ENCODE measurements at places on chromosomes 3 and 15. TPM values are rescaled to one million over a fixed set of nuclear protein-coding genes. Genes with fewer than 3 reads are reported as not detected.

DNA sequence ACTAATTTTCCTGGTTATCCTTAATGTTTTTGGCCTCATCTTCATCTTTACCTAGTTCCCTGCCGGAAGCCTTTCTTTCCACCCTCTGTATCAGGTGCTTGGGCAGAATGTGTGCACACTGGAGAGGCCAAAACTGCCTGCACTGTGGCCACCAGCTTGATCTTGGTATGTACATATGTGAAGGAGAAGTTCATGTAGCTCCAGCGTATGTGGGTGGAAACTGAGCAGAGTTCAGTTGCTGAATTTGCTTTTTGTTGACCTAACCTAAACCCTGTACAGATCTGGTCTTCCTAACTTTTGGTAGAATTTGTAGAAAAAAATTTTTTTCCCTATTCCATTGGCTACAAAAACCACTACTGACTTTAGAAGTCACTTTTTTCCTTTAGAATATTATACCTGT is 65.9 kb upstream of the IGSF10 start:
- H3K27ac ChIP-seq, result peak overlapping the region; percentile 60
- no peaks in the 10 kb centered on the region for H3K36me3 ChIP-seq
- H3K4me1 ChIP-seq, result no peaks in the 10 kb centered on the region

DNA sequence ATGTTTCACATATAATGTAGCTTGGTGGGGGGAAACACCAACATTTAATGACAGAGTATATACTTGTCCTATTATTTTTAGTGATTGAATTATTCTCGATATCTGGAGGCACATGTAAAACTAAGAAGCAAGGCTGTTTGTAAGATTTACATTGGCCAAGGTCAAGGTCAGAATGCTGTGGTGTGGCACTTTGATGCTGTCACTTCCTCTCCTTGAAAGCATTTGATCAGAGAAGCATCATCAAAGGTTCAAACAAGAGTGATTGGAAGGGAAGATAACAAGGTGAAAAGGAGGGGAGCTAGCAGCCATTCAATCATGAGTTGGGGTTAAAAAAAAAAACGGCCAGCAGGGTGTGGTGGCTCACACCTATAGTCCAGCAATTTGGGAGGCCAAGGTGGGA is 26.4 kb downstream of the RTF1 start:
- H3K4me3 ChIP-seq, result no peak overlapping the region
- H3K27me3 ChIP-seq, result no peaks in the 10 kb centered on the region
- DNase-seq, result no peak
- H3K4me1 ChIP-seq, result no peaks in the 10 kb centered on the region
- H3K36me3 ChIP-seq, result peaks cover 11% of the 10 kb centered on the region

DNA sequence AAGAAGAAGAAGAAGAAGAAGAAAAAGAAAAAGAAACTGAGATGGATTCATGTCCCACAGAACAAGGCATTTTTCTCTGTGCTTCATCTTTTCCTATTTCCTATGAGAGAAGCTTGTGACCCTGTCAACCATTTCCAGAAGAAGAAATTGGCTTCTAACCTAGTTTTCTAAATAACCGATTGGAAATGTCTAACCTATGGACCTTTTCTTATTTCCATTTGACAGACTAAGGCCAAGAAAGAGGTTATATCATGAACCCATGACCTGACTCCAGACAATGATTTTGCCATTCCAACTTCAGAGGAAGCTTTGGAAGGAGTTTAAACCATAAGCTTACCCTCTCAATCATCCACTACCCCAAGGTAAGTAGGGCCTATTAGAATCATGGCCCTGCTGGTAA is 16.3 kb upstream of the CSRNP1 start:
- no peak for DNase-seq
- no peaks in the 10 kb centered on the region for H3K27me3 ChIP-seq
- H3K4me1 ChIP-seq, result no peaks in the 10 kb centered on the region
- no peaks in the 10 kb centered on the region for H3K36me3 ChIP-seq
- H3K27ac ChIP-seq, result no peak overlapping the region

- DNase-seq, result no peak
- H3K27ac ChIP-seq, result no peak overlapping the region
- no peaks in the 10 kb centered on the region for H3K4me1 ChIP-seq
- no peaks in the 10 kb centered on the region for H3K36me3 ChIP-seq
- H3K4me3 ChIP-seq, result no peak overlapping the region
These were observed 712.3 kb upstream of the LMCD1 start for GRCh38 chr3:7789324-7789723.

- no peak for DNase-seq
- H3K36me3 ChIP-seq, result no peaks in the 10 kb centered on the region
- no peak overlapping the region for H3K4me3 ChIP-seq
- H3K27me3 ChIP-seq, result no peaks in the 10 kb centered on the region
- H3K27ac ChIP-seq, result no peak overlapping the region
These were observed 122.2 kb upstream of the SLC24A5 start for GRCh38 chr15:47998619-47999019.

CCR5 gene
- polyA plus RNA-seq, result 0.17 TPM

DNA sequence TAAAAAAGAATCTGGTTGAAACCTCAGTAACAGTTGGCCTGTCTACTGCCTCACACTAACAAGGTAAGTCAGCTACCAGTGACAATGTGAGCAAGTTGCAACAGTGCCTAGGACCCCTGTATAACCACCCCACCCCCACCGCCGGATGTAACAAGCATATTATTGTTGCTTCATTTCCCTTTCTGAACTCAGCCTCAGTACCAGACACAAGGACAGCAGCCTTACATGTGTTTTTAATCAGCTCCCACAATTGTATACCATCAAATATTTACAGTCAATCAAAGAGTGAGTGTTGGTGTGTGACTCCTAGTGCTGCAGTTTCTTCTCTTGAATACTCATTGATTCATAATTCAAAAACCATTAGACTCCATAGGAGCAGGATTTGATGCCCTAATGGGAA is 96.4 kb downstream of the PYDC2 start:
- peaks cover 3% of the 10 kb centered on the region for H3K27me3 ChIP-seq
- no peak for DNase-seq
- H3K4me1 ChIP-seq, result no peaks in the 10 kb centered on the region
- H3K27ac ChIP-seq, result no peak overlapping the region
- no peak overlapping the region for H3K4me3 ChIP-seq
- H3K36me3 ChIP-seq, result no peaks in the 10 kb centered on the region

DNA sequence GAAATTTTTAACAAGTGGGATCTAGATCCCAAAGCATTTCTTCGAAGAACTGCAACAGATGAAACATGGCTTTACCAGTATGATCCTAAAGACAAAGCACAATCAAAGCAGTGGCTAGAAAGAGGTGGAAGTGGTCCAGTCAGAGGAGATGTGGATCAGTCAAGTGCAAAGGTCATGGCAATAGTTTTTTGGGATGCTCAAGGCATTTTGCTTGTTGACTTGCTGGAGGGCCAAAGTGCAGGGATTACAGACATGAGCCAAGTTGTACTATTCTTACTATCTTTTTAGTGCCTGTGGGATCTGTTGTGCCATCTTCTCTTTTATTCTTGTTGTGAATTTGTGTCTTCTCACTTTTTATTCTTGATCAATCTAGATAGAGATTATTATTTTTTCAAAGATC is 82.0 kb downstream of the REC114 start:
- peaks cover 20% of the 10 kb centered on the region for H3K27me3 ChIP-seq
- H3K4me3 ChIP-seq, result no peak overlapping the region
- H3K27ac ChIP-seq, result no peak overlapping the region
- H3K4me1 ChIP-seq, result no peaks in the 10 kb centered on the region

LRRC49 gene
- not detected for polyA plus RNA-seq

DNA sequence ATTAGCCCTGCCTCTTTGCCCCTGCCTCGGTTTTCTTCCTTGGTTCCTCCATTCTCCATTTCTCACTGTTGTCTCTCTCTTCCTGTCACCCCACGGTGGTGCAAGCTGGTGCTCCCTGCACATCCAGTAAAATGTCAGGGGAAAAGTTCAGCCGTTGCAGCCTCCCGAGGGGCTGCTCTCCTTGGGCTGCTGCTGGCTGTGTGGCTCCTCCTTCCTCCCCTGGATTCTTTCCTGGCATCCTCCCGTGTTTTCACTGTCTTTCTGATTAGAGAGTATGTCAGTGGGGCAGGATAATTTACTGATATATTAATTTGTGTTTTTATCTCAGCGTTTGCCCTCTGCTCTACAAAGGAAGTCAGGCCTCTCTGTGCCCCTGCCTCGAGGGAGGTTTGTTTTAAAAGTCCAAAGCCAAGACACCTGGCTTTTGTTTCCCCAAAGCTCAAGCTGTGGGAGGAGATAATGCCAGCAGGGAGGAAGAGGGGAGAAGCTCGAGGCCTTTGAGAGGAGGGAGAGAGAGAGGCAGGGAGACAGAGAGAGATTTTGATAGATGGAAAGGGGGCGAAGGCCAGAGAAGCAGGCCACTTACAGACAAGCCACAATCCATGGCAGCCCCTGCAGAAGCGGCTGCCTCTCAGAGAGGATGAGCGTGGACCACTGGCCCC is 150.3 kb upstream of the NR2F2 start:
- no peak overlapping the region for H3K27ac ChIP-seq
- no peaks in the 10 kb centered on the region for H3K36me3 ChIP-seq
- H3K4me1 ChIP-seq, result no peaks in the 10 kb centered on the region
- H3K4me3 ChIP-seq, result no peak overlapping the region
- no peak for DNase-seq
- no peaks in the 10 kb centered on the region for H3K27me3 ChIP-seq

DNA sequence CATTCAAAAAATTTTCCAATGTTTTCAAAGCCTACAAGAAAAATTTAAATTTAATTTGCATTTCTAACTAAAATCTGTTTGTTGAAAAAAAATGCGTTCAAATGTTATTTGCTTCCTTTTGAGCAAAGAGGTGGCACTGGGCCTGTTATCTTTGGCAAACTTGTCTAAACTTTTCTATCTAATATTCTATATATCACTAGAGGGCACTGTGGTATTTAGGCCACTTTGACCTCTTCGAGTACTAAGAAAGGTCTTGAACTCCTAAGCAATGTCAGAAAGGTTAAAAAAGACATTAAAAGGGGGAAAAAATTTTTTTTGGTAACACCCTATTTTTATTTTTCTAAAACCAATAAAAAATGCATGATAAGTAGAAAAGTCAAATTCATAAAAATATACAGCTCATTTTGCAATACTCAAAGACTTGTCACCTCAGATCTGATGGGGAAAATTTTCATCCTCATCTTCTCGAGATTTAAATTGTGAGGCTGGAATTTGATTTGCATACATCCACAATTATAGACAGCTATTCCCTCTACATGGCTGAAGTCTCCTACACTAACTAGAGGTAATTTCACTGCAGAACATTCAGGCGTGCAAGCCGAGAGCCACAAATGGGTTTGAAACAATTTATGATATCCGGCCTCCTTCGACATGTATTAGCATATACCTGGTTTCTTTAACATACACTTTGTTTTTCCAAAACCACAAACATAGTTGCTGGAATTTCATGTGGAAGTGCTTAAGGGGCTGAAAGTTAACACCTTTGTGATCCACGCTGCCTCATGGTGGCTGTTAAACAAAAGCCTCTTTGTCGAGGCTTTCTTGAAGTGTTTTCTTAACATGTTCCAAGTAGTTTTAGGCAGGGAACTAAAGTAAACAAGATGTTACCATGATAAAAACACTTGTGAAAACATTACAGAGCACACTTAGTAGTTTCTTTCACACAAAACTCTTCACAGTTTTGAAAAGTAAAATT is 576.4 kb downstream of the FOXP1 start:
- peaks cover 58% of the 10 kb centered on the region for H3K4me1 ChIP-seq
- H3K4me3 ChIP-seq, result no peak overlapping the region
- H3K27me3 ChIP-seq, result no peaks in the 10 kb centered on the region
- H3K36me3 ChIP-seq, result no peaks in the 10 kb centered on the region
- H3K27ac ChIP-seq, result peak overlapping the region; percentile 92
- peak; percentile 47 for DNase-seq

- H3K4me1 ChIP-seq, result peaks cover 18% of the 10 kb centered on the region
- H3K27ac ChIP-seq, result no peak within 1 kb of the TSS
- H3K27me3 ChIP-seq, result peaks cover 74% of the 10 kb centered on the region
These were observed at the start of gene VWA5B2 for GRCh38 chr3:184229394-184230080. VWA5B2 (plus strand) TSS chr3:184229585; CDS start chr3:184230529, 944 bp downstream.

DNA sequence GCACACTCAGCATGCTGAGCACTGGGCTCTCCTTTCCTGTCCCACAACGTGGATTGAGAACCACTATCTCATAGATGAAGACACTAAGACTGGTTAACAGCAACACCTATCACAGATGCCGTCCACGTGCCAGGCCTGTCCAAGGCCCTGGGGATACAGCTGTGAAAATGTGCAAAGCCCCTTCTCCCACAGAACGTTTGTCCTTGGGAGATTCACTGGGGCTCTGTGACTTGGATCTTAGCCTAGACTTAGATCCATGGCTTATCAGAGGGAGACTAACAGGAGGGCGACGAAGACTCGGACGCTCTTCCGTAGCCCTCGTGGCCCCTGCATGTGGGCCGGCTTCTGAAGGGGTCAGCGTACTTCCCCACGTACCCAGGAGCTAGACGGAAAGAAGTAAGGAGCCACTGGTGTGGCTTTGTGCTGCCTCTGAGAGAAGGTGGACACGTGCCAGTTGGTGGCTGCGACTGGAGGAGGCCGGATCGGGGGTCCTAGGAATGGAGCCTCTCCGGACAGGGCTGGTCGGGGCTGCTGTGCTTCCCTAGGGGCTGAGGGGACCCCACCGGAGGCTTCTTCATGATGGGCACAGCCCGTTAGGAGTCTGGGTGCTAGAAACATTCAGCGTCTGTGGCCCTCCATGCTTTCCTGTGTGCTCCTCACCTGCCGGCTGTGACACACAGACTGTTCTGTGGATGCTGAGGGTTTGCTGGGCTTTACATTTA is 964 bp downstream of the NRROS start:
- H3K4me3 ChIP-seq, result peak overlapping the region; percentile 85
- H3K27ac ChIP-seq, result peak overlapping the region; percentile 98
- no peaks in the 10 kb centered on the region for H3K27me3 ChIP-seq
- H3K4me1 ChIP-seq, result peaks cover 82% of the 10 kb centered on the region
- H3K36me3 ChIP-seq, result no peaks in the 10 kb centered on the region

DNA sequence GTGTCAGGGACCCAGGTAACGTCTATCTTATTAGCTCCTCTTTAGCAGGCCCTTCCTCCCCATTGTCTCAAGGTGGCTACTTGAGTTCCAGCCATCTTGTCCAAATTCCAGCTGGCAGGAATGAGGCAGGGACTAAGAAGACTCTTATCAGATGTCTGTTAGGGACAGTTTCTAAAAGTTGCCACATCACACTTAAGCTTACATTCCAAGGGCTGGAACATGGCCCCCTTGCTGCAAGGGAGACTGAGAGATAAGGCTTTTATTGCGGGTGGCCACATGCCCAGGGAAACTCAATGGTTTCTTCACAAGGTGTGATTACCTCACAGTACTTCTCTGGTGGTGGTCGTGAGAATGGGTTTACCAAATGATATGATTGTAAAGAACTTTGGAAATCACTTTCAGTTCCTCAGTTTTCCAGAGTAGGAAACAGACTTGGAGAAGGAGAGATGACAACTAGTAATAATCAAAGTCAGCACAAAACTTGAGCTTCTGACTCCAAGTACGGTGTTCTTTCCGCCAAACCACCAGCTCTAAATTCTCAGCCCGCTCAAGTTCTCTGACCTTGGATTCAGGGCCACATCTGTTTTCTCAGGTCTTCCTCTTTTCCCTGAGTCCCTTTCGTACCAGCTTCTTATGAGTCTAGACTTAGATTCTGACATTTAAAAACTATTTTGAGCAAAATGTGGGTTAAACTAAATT is 14.2 kb downstream of the PDIA5 start:
- H3K4me1 ChIP-seq, result peaks cover 30% of the 10 kb centered on the region
- H3K4me3 ChIP-seq, result no peak overlapping the region
- no peaks in the 10 kb centered on the region for H3K36me3 ChIP-seq

All from naive B cell (primary cell).